Kidney glomerular epithelial cell (primary cell): ENCODE measurements at places on chromosomes 12 and 14.

DNA sequence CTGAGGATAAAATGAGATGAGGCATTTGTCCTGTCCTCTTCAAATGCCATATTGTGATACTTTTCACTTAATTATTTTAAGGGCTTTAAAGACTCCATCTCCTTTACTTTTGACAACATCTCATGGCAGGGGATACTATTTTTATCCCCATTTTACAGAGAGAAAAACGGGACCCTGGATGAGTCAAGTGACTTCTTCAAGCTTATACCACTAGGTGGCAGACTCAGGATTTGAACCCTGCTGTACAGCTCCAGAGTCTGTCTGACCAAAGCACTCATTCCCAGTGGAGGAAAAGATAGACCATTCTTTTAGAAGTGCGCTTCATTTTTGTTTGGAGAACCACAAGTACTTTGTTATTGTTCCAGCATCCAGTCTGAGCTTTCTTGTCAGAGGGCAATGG, 1.7 kb upstream of the SMOC1 start:
- no peak for DNase-seq

DNA sequence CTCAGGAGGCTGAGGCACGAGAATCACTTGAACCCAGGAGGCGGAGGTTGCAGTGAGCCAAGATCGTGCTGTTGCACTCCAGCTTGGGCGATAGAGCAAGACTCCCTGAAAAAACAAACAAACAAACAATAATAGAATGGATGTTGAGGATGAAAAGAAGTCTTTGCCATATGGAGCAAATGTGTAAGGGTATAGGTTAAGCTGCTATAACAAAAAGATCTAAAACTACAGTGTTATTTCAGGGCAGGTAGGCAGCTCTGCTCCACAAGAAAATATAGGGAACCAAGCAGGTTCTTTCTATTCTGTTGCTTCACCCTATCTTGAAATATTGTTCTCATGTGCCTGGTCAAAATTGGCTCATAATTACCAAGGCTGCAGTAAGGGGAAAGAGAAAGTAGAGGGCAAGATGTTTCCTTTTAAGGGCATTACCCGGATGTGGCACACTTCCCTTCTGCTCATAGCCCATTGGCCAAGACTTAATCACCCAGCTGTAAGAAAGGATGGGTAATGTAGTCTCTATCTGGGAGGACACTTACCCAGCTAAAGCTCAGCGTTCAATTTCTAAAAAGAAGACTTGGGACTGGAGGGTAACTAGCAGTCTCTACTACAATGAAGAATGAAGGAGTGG, 23.5 kb downstream of the SDSL start:
- no peak for DNase-seq

- no peak for DNase-seq
Measured at GRCh38 chr14:75069811-75070145, 337 bp downstream of the ZC2HC1C start.

DNA sequence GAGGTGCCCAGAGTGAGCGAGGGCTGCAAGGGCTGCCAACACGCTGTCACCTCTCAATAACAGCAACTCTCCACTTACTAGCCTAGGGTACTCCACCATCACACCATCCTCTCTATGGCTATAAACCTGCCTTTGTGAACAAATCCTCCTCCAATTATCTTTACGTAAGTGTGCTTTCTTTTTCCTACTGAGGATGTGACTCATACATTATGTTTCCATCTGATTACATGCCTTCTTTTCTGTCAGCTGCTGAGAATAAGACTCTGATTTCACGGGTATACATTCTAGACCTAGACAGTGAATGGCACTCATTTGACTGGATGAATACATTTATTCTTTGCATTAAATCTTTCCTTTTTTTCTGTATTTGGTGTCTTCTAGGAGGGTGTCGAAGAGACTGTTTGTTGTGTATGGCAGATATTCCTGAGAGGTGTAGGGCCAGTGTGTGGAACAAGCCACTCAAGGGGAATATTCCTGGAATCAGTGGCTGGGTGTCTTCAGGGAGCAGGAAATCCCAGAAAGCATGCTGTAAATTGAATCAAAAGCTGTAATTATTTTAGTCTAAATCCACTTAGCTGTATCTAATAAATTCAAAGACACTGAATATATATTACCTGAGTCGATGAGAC, 327.3 kb upstream of the TMTC1 start:
- DNase-seq = no peak

- peak; percentile 46 for DNase-seq
Measured at GRCh38 chr12:64009321-64010068, 165.0 kb downstream of the SRGAP1 start.

GRCh38 chr12:122505419-122506051, 4.8 kb upstream of the ZCCHC8 start:
- DNase-seq = no peak

GRCh38 chr12:115474539-115475353, 790.8 kb upstream of the TBX3 start:
- DNase-seq = no peak
